Panc1 (cell line): ENCODE measurements at places on chromosomes 12 and 14. TPM values are rescaled to one million over a fixed set of nuclear protein-coding genes. Genes with fewer than 3 reads are reported as not detected.

GRCh38 chr14:101858791-101859537, 97.5 kb downstream of the PPP2R5C start:
- DNase-seq, result no peak

DNA sequence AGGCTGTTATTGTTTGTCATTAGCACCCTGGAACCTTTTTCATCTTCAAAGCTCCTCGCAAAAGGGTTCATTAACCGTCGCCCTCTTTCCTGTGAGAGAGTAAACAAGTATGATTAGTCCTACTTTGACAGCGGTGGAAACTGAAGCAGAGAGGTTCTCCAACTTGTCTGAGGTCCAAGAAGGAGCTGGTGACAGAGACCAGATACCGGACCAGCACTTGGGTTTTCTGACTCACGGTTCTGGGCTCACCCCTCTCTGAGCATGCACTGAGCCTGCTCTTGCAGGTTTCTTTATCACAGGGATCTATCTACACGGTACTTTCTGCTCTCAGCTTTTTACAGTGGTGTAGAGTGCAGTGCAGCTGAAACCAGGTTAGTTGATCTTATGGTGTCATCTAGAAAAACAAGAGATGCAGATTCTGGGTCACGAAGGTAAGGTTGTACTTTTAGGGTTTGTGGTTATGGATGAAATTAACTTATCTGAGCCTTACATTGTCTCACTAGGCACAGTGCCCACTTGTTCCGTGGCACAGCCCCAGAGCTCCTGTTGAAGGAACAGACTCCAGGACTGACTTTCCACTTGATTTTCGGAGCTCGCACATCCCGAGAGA, 62.1 kb downstream of the PPP2R5C start:
- DNase-seq, result no peak

DNA sequence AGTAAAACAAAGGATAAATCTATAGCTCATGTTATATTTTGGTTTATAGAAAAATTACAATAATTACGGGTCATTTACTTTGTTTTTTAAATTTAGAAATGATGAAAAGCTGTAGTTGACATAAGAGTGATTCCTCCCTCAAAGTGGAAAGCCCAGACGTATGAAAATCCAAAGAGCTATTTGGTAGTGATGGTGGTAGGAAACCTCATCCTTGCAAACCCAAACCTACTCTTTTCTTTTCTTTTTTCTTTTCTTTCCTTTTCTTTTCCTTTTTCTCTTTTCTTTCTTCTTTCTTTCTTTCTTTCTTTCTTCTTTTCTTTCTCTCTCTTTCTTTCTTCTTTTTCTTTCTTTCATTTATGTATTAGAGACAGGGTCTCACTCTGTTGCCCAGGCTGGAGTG, 190.3 kb upstream of the RASSF8 start:
- no peak for DNase-seq

- DNase-seq, result no peak
These were observed 69.1 kb upstream of the SSTR1 start for GRCh38 chr14:38138473-38139138.

GRCh38 chr12:21296348-21296747, 38.4 kb downstream of the SLCO1A2 start:
- DNase-seq, result no peak

DNA sequence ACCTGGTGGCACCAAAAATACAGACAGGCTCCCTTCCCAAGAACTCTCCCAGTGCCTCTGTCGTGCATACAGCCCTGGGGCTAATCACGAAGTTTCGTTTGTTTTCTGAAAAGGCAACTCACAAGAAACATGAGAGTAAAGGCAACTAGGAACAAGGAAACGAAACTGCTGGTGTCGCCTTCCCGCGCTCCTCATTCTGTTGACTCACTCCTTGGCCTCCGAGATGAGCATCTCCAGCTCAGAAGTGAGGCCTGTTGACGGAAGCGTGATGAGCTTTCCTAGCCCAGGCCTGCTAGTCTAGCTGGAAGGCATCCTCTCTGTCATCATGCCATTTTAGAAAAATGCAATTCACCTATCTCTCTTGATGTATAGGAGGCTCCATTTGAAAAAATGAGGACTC, 50.5 kb downstream of the TTC9 start:
- no peak for DNase-seq

DNA sequence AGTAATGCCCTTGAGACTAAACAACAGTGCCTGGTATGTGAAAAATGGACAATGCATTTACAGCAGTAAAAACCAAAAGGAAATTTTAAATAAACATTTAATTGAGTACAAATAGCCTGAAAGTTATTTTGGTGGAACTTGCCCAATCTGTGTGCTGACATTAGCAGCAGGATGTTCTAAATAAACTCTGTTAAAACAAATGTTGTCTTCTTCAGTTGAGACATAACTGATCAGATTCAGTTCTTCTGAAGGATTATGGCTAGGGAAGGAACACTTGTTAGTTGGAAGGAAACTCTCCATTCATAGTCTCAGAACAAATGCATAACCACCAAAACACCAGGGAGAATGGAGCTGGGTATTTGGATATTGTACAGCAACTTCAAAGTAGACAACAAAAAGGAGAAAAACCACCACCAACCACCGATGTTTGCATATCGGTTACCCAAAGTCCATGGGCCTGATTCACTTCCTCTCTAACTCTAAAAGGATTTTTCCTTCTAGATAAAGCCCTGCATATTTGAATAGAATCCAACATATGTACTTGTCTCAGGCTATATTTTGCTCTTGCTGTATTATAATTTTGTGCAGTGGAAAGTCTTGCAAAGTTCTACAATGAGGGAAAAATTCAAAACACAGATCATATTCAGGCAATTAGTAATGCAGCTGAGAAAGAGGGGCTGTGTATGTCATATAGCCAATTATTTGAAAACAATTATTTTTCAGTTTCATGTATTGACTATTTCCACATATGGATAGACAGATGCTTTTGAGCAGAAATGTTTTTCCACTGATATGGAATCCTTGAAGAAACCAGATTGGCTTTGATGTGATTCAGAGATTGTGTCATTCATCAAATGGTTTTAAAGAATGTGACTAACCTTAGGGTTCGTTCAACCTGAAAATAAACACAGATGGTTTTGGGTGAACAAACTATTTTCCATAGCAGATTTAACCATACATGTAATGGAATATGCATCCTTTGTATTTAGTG, 152.2 kb upstream of the BMP4 start:
- DNase-seq, result no peak

- DNase-seq, result no peak
These were observed 62.6 kb downstream of the SPPL3 start for GRCh38 chr12:120841525-120841924.

GRCh38 chr12:57066245-57066644, 12.3 kb downstream of the NEMP1 start:
- DNase-seq, result no peak

GRCh38 chr14:20460458-20461224, 593 bp downstream of the PIP4P1 start:
- no peak for DNase-seq

GRCh38 chr14:94312481-94313246, 10.5 kb downstream of the SERPINA6 start:
- no peak for DNase-seq

GRCh38 chr14:91521061-91521640, 11.0 kb upstream of the PPP4R3A start:
- DNase-seq, result no peak

DNA sequence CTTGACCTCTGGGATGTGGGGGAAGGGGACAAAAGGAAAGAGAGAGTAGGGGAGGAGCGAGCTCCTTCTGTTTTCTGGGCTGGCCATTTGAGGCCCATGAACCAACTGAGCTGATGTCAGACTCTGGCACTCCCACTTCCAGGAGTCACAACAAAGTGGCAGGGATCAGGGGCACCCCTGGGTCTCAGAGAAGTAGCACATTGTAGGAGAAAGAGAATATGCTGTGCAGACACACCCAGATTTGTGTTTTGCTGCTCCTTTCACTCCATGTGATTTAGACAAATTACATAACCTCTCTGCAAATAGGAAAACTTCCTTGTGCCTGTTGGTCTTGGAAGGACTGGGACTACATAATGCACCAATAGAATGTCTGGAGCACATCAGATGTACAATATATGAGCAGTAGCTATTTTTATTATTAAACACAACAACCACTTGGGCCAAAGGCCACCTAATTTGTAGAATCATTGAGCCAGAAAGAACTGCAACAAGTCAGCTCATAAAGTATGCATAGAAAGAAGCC, 265.5 kb downstream of the ZFP36L1 start:
- DNase-seq, result no peak

GRCh38 chr12:75892731-75893408, 138.7 kb downstream of the PHLDA1 start:
- no peak for DNase-seq

DNA sequence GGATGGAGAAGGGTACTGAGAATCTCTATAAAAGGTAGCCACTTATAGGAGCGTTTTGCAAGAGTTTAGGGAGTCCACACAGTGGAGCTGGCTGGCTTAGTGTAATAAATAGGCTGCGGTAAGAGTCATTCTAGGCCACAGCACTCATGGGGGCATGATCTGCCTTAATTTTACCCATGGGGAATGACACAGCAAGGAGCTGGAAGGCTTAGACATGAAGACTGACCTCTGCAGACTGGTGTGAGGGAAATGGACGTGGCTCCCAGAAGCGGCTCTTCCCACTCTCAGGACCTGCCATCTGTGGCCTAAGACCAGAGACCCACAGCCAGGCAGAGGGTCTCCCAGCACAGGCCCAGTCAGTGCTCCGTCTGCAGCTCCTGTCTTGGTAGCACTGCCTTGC, 173.3 kb downstream of the PPM1H start:
- DNase-seq, result no peak

DNA sequence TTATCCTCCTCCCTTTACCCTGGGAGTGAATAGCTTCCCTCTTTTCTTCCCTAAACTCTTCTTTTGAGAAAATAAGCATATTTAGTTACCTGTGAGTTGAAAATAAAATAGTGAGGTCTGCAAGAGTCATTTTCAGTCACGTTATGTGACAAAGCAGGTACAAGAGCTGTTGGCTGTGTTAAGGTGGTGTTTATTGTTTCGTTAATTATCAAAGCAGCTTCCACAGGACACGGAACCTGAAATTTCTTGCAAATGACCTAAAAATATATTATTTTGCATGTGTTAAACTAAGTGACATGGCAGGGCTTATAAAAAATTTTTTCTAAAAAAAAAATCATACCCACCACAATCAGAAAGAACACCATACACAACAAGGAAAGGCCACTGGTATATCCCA, 8.3 kb downstream of the SLC38A2 start:
- no peak for DNase-seq

DNA sequence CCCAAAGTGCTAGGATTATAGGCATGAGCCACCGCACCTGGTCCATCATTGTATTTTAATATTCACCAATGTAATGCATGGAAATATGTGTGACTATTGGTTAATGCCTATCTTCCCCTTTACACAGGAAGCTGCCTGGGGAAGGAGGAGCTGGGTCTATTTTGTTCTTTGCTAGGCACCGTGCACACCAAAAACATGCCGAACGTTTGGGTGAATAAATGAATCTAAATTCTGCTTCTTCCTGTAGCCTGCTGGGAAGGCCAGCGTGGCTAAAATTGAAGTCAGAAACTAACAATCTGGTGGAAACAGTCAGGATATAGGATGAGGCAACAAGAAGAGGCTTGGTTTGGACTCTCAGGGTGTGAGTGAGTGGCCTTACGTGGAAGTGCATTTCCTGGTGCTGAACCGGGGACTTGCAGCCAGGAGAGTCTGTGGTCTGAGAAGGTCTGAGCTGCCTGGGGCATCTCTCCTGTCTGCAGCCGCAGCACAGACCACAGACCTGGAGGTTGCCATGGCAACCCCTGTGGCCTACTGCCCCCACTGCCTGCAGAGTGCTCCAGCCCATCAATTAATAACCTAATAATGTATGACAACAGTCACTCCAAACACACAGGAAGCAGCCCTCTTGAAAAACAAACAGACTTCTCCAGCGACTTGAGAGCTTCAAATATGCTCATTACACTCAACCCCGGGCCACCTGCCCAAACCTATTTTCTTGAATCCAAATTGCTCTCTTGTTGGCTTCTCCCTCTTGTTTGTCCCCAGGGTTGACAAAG, 5.5 kb upstream of the GPR68 start:
- DNase-seq, result no peak

DNA sequence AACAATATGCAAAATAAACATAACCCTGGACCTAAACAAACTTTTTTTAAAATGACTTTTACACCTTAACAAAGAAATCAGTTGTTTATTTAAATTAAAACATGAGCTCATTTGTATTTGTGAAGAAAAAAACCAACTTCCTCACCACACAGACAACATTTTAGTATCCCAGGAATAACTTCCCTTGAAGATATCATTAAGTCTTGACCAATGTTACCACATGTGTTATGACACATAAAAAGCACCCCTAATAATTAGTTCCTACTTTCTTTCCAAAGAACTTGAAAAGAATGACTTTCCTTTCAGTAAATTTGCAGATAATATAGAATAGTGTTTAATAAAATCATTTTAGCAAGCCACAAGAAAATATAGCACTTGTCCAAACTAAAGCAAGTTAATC, 42.4 kb downstream of the DUSP16 start:
- DNase-seq, result no peak

GRCh38 chr14:92658684-92659083, 89.7 kb downstream of the LGMN start:
- no peak for DNase-seq

DNA sequence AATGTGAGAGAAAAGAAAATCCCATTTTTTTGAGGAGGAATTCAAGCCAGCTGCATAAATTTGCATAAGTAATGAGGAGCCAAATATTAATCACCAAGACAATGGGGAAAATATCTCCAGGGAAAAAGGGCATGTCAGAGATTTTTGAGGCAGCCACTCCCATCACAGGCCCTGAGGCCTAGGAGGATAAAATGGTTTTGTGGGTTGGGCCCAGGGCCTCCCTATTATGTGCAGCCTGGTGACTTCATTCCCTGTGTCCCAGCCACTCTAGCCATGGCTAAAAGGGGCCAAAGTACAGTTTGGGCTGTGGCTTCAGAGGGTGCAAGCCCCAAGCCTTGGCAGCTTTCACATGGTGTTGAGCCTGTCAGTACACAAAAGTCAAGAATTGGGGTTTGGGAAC, 1051.0 kb upstream of the FOXG1 start:
- no peak for DNase-seq

DNA sequence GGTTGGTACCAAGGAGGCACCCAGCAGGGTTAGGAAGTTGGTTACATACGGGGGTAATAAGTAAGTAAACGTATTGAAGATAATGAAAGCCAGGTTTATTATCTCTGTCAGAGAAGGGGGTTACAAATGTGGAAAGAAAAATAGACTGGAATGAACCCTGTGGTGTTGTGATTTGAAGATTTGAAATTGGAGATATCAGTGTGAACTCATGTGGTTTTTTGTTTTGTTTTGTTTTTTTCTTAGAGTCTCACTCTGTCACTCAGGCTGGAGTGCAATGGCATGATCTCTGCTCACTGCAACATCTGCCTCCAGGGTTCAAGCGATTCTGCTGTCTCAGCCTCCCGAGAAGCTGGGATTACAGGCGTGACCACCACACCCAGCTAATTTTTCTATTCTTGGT, 14.1 kb upstream of the SLC25A3 start:
- DNase-seq, result no peak

Gene TAS2R20
- 0.95 TPM for total RNA-seq

Gene EFS
- total RNA-seq, result not detected

Gene PTCSC3
- not detected for total RNA-seq

Gene PPP4R4
- 1.1 TPM for total RNA-seq

Gene PLBD1
- 37.8 TPM for total RNA-seq

Gene GON7
- 9.5 TPM for total RNA-seq

Gene CLEC2A
- not detected for total RNA-seq

Gene SYCP3
- not detected for total RNA-seq
